ENCODE measurements at places on chromosomes 5 and 9.

DNA sequence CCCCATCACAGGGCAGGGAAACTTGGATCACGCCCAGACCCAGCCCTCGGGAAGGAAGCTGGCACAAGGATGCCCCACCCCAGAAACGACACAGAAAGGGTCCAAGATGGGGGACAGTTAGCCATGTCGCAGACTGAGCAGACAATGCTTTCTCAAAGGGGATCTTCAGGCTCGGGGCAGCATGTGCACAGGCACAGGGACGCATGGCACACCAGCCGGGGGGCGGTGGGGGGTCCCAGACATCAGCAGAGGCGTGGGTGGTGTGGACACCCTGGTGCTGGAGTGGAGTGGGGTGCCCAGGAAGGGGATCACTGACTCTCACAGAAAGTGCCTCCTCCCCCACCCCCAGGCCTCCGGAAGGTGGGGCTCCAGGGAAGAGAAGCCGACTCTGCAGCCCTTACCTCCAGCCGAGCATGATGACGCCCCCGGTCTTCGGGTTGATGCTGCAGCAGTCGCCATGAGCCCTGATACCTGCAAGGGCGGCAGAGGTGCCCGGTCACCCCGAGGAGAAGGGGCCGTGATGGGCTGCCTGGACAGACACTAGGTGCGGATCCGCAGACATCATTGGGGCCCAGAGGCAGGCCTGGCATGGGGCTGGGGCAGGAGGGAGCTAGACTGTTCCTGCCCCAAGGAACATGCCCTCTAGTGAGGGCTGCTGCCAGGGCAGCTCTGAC, 44.5 kb upstream of the ZNF354A start:
- DNase-seq, result no peak

- no peak for DNase-seq
Measured at GRCh38 chr5:53113947-53114346, 4.4 kb upstream of the MOCS2 start.

DNA sequence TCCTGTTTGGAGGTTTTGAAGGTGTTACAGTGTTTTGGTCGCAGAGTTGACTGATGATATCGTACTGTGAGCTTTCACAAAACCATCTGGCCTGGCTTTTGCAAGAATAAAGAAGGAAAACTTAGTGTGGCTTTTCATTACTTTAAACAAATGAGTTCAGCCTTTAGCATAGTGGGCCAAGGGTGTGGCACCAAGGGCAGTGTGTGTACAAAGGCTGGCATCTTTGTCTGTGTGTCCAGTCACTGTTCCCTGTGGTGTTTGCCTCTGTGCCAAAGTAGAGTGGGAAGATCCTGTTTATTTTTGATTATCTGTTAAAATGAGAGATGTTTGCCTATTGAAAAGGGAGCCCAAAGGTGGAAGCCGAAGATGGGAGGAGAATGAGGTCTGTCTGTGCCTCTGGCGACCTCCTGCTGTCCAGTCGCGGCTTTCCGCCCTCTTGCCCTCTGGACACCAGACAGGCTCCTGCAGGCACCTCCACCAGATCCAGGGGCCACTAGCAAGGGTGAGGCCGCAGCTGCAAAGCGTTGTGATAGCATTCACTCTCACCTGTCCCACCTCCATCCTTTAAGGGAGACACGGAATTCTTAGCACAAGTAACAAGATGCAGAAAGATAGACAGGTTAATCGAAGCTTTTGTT, 113.7 kb downstream of the TRIO start:
- DNase-seq, result no peak

GRCh38 chr9:73160868-73161267, 9.2 kb downstream of the ANXA1 start:
- DNase-seq, result no peak

- no peak for DNase-seq
Measured at GRCh38 chr5:110323832-110324231, 402.6 kb downstream of the TMEM232 start.

DNA sequence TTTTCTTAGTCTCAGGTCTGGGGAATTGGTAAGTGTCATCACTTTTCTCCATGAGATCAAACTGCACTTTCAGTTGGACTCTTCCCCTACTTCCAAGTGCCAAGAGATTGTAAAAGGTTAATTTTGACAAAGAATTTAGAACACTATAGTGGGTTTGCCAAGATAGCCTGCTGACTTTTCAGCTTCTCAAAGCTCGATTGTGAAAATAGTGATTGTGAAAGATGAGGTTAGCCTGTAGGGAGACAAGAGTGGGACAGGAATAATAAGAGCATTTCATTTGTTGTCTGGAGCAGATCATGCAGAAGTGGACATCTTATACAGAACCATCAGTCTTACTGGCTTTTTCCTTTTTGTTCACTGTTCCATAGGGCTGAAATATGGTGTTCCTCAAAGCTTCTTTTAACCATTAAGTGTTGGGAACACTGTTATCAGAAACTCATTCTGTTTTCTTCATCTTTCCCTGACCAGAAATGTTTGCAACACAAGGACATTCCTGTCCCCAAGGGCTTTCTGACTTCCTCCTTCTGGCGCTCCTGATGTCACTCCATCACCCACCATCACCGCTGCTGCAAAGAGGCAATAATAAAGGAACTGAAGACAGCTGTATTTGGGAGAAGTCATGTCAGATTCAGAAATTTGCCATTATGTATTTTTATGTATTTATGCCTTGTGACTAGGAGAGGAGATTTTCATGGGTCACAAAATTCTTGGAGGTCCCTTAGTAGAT, 11.6 kb upstream of the SPTAN1 start:
- DNase-seq, result no peak

DNA sequence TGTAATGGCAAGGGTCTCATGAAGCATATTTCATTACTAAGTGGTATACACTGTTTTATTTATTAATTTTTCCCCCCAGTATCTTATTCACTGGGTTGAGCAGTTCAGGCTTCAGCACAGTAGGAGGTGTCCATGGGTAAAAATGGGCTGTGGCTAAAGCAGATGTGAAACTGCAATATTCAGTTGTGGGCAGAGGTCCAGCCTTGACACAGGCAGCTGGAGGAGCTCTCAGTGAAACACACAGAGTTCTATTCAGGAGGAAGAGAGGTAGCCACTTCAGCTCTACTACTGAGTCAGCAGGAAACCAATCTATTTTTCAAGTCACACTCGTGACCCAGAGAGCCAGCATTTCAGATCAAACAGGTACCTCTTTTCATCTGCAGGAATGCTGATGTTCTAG, 418.3 kb downstream of the CDH10 start:
- DNase-seq, result no peak

DNA sequence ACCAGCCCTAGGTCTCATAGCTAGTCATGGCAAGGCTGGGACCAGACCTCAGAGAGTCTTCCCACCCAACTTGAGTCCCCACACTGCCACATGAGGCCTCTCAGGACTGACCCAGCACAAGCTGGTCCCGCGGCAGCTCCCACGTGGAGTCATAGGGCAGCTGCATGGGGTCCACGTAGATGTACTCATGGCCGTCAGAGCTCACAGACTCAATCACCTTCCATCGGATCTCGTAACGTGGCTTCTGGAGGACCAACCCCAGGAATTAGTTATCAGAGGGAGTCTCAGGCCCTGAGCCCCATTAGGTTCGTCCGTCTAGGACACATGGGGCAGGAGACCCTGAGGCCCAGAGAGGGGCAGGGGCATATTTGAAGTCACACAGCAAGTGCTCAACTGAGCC, 30.3 kb downstream of the PDGFRB start:
- no peak for DNase-seq

GRCh38 chr5:157533011-157533481, 42.5 kb downstream of the ADAM19 start:
- DNase-seq, result no peak

GRCh38 chr5:179727106-179727505, 5.5 kb upstream of the MAML1 start:
- no peak for DNase-seq

- no peak for DNase-seq
Measured at GRCh38 chr5:19701731-19702130, 286.3 kb downstream of the CDH18 start.

- DNase-seq, result no peak
Measured at GRCh38 chr5:2022436-2022835, 139.7 kb upstream of the IRX4 start.

- DNase-seq, result no peak
Measured at GRCh38 chr5:126107381-126107780, 315.8 kb upstream of the GRAMD2B start.

- DNase-seq, result no peak
Measured at GRCh38 chr9:98406469-98406868, 151.0 kb upstream of the TBC1D2 start.

- no peak for DNase-seq
Measured at GRCh38 chr5:149518620-149519019, 32.6 kb downstream of the CSNK1A1 start.

DNA sequence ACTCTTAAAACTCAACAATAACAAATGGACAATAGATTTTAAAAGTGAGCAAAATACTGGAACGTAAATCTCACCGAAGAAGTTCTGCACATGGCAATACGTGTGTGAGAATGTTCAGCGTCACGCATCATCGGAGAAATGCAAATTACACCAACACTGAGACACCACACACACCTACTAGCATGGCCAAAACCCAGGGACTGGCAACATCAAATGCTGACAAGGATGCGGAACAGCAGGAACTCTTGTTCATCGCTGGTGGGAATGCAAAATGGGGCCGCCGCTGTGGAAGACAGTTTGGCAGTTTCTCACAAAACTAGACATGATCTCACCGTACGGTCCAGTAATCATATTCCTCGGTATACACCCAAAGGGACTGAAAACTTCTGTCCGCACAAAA, 21.6 kb upstream of the CLPTM1L start:
- DNase-seq, result no peak

- DNase-seq, result no peak
Measured at GRCh38 chr9:31847963-31848362, 536.5 kb upstream of the ACO1 start.

DNA sequence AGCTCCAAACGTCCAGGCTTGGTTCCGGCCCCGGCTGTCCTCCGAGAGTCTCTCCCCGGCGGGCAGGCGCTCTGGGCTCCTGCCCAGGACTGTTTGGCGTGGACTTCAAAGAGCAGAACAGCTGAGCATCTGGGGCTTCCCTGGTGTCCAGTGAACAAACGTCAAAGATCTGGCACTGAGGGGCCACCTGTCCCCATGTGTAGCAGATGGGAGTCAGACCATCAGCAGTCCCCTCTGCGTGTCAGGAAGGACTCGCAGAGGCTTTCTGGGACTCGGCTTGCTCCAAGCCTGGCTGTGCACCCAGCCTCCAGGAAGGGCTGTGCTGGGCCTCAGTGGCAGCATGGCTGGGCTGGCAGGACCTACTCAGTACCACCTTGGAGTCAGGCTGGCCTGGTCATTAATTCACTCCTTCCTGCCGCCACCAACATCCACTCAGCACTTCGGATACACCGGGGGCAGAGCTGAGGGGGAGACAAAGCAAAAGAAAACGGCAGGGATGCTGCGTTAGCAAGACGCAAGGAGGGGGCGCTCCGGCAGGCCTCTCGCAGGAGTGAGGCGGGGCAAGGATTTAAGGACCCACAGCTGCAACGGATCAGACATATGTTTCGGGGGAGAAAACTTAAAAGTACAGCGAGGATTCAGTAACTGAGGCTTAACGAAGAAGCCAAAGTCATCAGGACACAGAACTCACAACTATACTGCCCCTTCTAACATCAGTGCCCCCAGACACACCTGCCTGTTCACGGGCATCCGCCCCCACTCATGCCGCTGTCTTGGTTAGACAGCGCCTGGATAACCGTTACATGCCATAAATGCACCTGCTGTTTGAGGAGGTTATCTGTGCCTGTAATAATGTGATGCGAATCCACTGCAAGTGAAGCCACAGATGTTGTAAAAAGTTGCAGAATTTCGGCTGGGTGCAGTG, 164.5 kb upstream of the PHYKPL start:
- DNase-seq, result no peak

GRCh38 chr5:100566382-100567141, 31.4 kb downstream of the FAM174A start:
- DNase-seq, result no peak

DNA sequence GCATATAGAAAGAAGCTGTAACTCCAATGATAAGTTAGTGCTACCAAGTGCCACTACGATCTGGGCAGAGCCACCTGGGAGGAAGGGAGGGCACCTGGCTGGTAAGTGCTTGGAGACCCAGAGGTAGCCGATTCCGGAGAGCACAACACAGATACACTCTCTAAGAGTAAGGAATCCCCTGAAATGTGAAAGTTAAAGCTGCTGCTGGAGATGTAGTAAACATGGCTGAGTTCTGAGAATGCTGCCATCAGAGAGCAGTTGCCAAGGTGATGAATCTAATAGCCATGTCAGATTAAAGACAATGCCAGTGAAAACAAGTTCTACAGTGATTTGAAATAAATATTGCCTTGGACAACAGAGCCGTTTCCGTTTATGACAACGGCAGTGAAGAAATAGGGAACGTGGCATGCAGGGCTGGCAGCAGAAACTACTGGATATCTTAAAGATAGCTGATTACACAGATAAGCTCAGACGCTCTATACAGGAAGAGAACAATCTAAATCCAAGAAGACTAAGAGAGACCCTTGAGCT, 561.2 kb upstream of the C9orf72 start:
- DNase-seq, result no peak

DNA sequence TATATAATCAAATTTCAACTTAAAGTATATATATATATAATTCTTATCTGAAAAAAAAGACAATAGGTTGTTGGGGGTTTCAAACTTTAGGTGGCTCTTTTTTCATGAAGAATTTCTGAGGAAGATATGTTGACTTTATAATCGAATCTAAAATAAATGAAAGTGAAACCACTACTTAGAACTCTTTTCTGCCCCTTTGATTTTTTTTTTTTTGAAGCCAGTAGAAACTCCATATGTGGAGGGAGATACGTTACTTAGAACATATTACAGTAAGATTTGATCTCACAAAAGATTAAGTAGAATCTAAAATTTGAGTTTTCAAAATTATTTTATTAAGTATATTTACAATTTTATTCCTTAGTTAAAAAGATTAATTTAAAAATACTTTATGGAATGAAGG, 96.9 kb downstream of the ATG10 start:
- DNase-seq, result no peak
